ENCODE measurements at places on chromosomes 7 and 10. TPM values are rescaled to one million over a fixed set of nuclear protein-coding genes. Genes with fewer than 3 reads are reported as not detected.

- no peaks in the 10 kb centered on the region for H3K27me3 ChIP-seq
- H3K4me3 ChIP-seq: no peak overlapping the region
- peaks cover 1% of the 10 kb centered on the region for H3K4me1 ChIP-seq
- no peak for DNase-seq
- no peak overlapping the region for H3K27ac ChIP-seq
- no peaks in the 10 kb centered on the region for H3K36me3 ChIP-seq
Measured at GRCh38 chr10:8075282-8076260, 21.1 kb downstream of the GATA3 start.

The CYP26C1 gene
- 0.10 TPM for total RNA-seq

DNA sequence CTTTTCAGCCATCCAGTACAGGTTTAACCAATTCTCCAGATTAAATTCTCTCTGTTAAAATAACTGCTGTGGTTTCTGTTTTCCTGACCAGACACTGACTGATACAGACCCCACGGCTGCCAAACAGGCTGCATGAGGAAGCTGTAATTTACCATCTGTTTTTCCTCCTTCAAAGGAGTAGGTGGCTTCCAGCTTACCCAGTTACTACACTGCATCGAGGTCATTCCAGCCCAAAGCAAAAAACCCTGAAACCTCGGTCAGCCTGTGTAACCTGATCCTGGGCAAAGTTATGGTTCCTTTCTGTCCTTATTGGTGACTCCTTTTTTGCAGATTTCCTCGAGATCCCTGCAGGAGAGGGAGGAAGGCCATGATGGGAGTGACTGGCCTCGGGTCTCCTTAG lies 27.9 kb upstream of the LOXL4 start:
- H3K27me3 ChIP-seq: peaks cover 3% of the 10 kb centered on the region
- H3K27ac ChIP-seq: no peak overlapping the region
- no peak overlapping the region for H3K4me3 ChIP-seq
- H3K4me1 ChIP-seq: peaks cover 29% of the 10 kb centered on the region
- no peak for DNase-seq

The PIP gene
- total RNA-seq: not detected

The IRF5 gene
- not detected for total RNA-seq

DNA sequence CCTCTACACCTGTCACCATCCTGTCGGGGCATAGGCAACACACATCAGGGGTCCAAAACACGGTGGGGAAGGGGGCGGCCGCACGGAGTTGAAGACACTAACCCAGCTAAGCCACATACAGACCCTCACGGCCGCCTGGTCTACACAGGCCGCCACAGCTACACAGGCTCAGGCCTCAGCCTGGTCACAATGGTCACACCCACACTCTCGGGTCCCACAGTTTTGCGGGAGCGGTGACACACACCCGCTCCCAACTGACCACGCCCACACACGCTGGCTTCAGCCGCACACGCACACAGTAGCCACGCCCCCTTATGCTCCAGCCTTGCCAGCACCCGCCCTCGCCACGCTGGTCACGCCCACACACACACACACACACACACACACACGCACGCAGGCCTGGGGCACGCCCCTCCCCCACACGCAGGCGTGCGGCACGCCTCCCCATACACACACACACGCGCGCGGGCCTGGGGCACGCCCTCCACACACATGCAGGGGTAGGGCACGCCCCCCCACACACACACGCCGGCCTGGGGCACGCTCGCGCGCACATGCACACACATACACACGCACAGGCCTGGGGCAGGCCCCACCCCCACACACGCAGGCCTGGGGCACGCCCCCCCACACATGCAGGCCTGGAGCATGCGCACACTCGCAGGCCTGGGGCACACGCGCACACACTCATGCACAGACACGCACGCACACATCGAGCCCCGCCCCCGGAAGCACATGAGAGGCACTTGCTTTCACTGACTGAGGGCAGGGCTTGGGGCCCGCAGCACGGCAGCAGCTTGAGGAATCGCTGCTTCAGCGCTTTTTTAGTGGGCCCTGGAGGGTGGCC lies 12.3 kb upstream of the OGA start:
- peaks cover 31% of the 10 kb centered on the region for H3K4me1 ChIP-seq
- H3K36me3 ChIP-seq: peaks cover 5% of the 10 kb centered on the region
- H3K27ac ChIP-seq: peak overlapping the region; percentile 82
- H3K27me3 ChIP-seq: peaks cover 12% of the 10 kb centered on the region
- peak; percentile 87 for DNase-seq
- peak overlapping the region; percentile 86 for H3K4me3 ChIP-seq

DNA sequence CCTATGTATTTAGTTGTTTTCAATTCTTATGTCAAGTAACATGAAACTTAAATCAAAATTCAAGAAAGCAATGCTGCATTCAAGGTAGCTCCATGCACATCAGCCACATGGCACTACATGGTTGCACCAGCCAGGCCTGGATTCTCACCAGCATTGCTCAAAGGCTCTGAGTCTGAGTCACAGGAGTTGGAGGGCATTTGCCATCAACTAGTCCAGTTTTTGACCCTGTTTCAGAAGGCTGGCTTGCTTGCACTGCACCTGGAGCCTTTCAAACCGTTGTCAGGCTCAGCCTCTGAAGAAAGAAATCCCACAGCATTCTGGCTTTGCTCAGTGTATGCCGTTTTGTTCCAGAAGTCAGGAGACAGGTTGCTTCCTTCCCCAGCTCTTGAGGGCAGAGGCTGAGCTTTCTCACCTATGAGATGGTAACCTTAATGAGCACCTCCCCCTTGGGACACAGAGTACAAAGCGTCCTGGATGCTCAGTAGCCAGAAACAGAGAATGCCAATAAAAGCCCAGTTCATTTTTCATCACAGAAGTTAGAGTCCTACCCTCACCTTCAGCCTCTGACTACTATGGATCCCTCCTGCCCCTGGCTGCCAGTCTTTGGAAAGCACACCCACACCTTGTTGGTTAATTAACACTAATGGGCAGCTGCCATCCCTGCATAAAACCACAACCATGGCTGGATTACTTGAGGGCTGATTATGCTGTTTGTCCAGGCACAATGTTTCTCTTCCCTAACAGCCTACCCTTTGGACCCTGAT lies 288.4 kb upstream of the LRRTM3 start:
- no peaks in the 10 kb centered on the region for H3K4me1 ChIP-seq
- no peak for DNase-seq
- H3K27ac ChIP-seq: no peak overlapping the region
- H3K4me3 ChIP-seq: no peak overlapping the region
- H3K27me3 ChIP-seq: no peaks in the 10 kb centered on the region

The EGR2 gene
- total RNA-seq: 0.37 TPM

The TRPV5 gene
- 0.15 TPM for total RNA-seq

The ECHDC3 gene
- 11.8 TPM for total RNA-seq

DNA sequence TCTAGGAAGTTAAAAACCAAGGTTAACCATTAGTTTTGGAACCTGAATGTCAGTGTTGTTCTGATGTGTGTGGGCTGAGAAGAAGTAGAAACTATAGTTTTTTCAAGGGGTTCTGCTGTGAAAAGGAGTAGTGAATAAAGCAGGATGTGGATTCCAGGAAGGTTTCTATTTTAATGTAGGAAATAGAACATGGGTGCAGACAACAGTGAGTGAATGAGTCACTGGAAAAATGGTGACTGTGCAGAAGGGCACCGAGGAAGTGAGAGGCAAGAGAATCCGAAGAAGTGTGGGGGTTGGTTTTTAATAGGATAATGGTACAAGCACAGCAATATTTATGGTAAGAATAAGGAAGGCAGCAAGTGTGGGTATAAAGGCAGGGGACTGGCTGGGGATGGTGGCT lies 120.4 kb downstream of the ARHGAP21 start:
- H3K36me3 ChIP-seq: peaks cover 11% of the 10 kb centered on the region
- no peak overlapping the region for H3K27ac ChIP-seq
- DNase-seq: no peak

GRCh38 chr10:101397140-101397539 lies 43.2 kb downstream of the BTRC start:
- H3K4me1 ChIP-seq: peaks cover 3% of the 10 kb centered on the region
- H3K4me3 ChIP-seq: no peak overlapping the region
- no peaks in the 10 kb centered on the region for H3K27me3 ChIP-seq

- DNase-seq: no peak
- peaks cover 7% of the 10 kb centered on the region for H3K4me1 ChIP-seq
- peaks cover 8% of the 10 kb centered on the region for H3K36me3 ChIP-seq
- no peak overlapping the region for H3K27ac ChIP-seq
Measured at GRCh38 chr7:157678501-157678900, 341.7 kb downstream of the DNAJB6 start.

DNA sequence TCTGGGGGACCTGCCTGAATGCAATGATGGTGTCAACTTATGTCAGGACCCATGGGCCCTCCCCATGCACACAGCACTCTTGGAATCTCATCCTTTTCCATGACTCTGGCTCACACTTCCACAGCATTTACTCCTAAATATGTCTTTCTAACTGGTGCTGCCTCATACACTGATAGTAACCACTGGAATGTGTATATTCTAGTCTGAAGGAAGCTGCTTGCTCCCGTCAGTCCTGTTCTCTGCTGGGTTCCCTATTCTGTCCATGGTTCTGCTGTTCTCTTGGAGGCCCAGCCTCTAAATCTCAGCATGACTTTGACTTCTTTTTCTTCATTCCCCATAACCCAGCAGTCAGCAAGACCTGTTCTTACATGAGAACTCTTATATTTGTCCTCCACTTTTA lies 1055.1 kb downstream of the KCNMA1 start:
- no peaks in the 10 kb centered on the region for H3K36me3 ChIP-seq
- no peaks in the 10 kb centered on the region for H3K4me1 ChIP-seq
- DNase-seq: no peak
- peaks cover 2% of the 10 kb centered on the region for H3K27me3 ChIP-seq
- no peak overlapping the region for H3K4me3 ChIP-seq
